ENCODE measurements at places on chromosomes 2 and 18.

DNA sequence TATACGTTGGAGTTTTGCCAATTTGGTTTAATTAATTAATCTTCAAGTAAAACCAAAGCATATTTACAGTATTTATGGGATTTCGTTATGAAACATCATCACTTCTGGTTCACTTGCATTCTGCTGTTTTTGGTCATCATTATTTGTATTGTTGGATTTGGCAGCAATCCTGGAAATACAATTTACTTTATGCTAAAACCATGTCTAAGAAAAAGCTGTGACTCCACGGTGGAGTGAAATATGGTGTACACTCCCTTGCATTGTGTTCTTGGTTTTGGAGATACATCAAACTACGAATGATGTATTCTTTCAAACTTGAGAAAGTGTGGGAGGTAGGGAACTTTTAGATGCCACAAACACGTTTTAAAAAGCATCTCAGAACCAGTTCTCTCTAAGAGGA, 106.4 kb downstream of the CTAGE1 start:
- peak; percentile 87 for DNase-seq

DNA sequence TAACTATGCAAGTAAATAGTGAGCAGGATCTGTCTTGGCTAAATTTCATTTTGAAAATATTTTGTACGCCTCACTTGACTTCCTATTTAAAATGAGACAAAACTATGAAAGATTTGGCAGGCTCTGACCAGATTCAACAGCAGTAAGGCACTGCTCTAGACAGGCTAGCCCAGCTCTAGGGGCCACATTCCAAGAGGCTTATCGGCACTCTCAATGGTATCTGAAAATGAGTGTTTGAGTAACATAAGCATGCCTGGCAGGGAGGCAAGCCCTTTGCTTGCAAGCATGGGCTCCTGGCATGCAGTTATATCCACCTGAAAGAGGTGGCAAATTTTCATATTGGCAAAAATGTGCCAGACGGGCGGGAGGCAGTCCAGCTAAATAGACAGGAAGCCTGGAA, 10.5 kb downstream of the CAPN13 start:
- DNase-seq: no peak

DNA sequence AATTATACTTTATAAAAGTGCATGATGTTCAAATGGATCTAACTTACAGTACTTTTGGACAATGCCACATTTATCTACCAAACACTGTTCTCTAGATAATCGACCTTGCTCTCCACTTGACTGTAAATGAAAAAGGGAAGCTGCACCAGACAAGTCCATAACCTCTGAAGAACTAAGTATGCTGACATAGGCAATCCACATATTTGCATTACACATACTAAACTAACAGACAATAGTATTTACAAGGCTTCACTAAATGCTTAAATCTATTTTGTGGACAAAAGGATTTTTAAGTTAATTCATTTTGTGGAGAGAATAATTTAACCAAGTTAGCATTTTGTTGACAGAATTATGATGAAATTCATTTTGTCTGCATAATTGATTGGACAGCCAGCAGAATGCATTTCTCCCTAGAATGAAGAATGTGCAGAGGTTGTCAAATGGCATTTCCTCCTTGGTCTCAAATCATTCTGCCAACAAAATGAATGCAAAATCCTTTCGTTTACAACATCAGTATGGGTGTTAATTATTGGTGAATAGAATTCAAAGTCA, 520.9 kb downstream of the CPS1 start:
- DNase-seq: no peak

DNA sequence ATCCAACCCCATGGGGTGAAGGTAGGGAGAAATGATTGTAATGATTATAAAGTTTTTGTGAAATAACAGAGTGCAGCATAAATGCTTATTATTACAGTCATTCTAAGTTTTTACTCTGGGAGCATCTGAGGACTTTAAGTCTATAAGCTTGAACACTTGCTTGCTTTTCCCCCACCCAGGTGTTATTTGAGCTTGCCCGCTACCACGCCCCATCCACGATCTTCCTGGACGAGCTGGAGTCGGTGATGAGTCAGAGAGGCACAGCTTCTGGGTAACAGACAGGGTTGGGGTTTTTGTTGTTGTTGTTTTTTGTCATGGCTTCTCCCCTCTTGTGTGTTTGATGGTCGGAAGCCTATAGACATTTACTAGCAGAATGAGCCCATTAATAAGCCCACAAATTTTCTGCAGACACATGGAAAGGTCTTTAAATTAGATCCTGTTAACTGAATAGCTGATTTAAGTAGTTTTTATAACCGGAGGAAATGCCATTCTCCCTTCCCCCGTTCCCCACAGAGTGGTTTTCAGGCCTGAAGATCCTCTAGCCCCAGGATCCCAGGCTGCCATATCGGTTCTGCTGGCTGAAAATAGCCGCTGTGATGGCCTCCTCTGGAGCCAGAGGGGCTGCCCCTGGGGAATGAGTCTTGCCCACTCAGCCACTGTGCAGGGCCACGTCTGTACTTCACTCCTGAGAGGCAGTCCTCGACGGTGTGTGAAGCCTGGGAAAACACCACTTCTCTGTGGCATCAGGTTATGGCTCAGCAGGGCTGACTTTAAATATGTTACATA, 39.9 kb upstream of the ELOA2 start:
- DNase-seq: peak; percentile 29

- no peak for DNase-seq
These were observed 137.1 kb downstream of the INO80D start for GRCh38 chr2:205948883-205949282.

DNA sequence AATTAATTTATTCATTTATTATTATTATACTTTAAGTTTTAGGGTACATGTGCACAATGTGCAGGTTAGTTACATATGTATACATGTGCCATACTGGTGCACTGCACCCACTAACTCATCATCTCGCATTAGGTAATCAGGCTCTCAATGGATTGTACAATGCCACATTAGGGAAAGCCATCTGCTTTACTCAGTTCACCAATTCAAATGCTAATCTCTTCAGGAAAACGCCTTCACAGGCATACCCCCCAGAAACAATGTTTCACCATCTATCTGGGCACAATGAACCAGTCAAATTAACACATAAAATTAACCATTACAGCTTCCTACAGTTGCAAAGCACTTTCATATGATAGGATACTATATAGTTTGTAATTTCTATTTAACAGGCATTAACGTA, 84.8 kb upstream of the DNAJC10 start:
- DNase-seq: no peak

DNA sequence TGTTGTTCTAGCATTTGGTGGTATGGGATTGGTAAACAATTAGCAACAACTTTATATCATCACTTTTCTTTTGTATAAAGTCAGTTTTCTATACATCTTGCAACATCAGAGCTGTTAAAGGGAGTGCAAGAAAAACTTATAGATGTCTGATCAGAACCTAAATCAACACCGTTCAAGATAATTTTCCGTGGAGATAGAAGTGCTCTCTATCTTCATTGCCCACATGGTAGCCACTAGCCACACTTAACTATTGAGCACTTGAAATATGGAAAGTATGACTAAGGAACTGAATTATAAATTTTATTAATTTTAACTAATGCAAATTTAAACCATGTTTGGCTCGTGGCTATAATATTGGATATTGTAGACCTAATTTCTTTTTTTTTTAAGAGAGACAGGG, 5.2 kb downstream of the TTC27 start:
- DNase-seq: no peak

- DNase-seq: no peak
These were observed 23.1 kb downstream of the PASK start for GRCh38 chr2:241126201-241126611.

DNA sequence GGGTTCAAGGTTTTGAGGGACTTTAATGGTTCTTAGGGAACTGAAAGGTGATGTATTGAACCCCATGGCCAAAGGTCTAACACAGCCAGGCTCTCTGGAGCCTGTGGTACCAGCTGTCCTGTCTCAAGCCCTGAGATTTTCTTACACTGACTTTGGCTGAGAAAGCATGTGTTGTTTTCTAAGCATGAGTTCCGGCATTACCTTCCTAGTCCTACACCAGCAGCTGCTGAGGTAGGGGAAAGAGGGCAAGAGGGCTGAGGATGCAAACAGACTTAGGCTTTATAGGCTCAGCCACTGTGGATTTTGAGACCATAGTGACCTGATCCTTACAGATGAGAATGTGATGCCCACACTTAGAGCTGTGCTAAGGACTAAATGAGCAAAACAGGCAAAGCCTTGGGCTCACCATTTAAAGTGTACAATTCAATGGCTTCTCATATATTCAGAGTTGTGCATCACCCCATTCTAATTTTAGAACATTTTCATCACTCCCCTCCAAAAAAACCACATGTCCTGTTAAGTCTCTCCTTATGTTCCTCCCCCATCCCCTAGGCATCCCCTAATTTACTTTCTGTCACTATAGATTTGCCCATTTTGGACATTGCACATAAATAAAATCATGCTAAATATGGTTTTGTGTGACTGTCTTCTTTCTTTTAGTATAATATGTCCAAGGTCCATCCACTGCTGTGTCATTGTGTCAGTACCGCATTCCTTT, 99.7 kb upstream of the OTOS start:
- DNase-seq: no peak

DNA sequence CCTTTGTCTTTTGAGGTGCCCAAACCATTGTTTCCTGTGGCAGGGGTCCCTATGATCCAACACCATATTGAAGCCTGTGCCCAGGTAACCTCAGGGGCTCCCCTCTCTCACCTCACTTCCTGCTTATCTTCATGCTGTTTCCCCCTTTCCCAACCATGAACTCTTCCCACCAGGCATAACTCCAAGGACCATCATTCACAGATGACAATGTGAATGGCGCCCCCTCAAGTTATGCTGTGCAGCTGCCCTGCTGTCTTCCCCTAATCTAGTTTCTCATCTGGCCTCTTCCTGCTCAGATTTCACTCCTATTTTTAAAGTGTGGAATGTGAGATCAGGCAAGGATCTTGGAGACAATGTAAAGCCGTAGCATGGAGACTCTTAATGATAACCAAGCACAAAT, 1.4 kb downstream of the GMPPA start:
- peak; percentile 17 for DNase-seq

DNA sequence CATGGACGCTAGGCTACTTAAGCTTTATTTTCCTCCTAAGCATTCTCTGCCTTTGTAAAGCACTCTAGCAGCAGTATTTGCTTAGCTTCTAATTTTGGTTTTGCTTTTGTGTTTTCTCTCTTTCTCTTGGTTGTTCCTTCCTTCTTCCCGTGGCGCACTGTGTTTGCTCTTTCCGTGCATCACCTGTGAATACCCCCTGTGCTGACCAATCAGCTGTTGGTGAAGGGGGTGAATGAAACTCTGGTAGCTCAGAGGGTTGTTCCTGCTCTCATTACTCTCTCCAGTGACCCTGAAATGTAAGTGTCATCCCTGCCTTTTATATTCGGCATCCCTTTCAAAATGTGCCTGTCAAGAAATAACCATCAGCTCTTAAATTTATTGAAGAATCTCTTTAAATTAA, 45.5 kb upstream of the TNFRSF11A start:
- no peak for DNase-seq

DNA sequence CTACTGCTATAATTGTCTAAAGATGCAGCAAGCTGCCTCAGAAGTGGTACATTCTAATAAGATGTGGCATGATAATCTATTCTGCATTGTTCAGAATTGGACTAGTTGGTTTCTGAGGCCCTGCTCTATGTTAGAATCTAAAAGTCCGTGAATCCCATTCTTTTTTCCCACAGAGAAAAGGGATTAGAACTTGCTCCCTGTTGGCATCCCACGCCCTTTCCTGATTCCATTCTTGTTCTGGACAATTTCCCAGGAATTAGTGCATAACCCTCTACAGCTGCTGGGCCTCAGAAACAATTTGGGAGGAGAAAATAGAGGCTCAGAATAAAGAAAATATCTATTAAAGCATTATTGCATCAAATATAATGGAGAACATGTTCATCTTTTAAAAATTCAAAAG, 282.7 kb downstream of the NRXN1 start:
- DNase-seq: no peak

- peak; percentile 28 for DNase-seq
These were observed 4.9 kb downstream of the TANC1 start for GRCh38 chr2:158973116-158973956.

- no peak for DNase-seq
These were observed 121.5 kb upstream of the GYPC start for GRCh38 chr2:126534478-126534877.

DNA sequence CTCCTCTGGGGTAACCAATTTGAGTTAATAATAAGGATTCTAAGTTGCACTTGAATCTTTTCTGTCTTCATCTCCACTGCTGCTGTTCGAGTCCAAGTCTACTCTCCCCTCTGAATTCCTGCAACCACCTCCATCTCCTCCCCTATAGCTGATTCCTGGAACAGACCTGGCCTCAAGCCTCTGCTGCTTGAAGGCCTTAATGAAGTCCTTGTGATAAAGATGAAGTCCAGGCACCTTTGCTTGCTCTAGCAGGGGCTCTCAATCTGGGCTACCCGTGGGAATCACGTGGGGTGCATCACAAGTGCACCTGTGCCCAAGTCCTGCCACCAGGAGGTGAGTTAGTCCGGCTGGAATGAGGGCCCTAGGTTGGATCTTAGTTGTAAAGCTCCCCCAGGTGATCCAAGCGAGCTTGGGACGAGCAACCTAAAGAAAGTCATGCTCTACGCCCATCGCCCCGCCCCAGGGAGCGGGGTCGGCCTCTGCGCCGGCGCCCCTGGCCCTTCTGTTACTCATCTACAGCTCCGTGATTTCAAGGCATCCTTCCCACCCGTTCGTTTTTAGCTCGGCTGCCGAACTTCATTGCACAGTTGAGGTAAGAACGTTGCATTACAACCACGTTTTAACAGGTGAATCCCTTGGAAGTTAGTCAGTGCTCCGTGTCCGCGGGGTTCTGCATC, 905 bp upstream of the IAH1 start:
- DNase-seq: no peak

DNA sequence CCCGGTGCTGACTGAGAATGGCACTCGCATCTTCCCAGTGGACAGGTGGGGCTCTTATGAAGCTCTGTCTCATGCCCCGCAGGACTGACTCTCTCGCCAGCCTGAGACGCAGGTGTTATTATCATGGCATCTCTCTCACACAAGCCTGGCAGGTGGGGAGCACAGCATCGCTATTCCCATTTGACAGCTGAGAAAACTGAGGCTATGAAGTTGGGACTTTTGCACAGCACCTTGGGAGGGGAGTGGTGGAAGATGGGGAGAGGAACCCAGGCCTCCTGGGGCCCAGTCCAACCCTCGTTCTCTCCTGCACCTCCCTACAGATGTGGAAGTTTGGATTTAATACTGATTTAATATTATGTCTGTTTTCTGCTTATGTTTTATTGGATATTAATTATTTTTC, 9.0 kb upstream of the NTSR2 start:
- no peak for DNase-seq

DNA sequence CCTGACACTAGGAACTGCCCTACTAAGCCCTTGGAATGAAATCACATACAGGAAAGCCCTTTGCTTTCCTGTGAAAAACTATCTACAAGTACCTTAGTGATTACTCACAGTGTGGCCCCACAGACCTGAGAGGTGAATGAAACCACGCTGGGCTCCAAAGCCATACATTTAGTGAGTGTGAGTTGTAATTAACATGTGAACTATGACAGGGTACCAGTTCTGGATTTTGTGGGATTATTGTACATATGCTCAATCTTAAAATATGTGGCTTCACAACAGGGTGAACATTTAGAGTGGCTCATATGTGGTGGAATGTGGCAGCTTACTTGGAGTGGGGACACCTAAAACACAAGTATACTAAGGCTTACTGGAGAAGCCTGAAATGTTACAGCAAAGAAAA, 12.3 kb downstream of the KCTD1 start:
- DNase-seq: peak; percentile 44

GRCh38 chr18:47215554-47216138, 35.8 kb downstream of the SKOR2 start:
- DNase-seq: peak; percentile 78
